Cardiac fibroblast (primary cell): ENCODE measurements at places on chromosomes 12 and 14.
A peak's percentile ranks its signal among the peaks of the same experiment; 100 is the strongest.

DNA sequence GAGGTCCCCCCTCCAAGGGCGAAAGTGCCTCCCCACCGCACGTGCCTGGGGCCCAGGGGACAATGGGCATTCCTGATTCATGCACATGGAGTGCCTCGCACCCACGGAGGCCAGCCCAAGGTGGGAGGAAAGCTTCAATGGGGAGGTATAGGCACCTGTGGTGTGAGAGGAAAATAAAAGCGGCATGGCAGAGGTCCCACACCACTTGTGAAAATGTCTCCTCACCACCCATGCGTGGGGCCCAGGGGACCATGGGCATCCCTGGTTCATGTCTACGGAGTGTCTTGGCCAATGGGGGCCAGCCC lies 384.7 kb downstream of the ALG10 start:
- no peak for DNase-seq

DNA sequence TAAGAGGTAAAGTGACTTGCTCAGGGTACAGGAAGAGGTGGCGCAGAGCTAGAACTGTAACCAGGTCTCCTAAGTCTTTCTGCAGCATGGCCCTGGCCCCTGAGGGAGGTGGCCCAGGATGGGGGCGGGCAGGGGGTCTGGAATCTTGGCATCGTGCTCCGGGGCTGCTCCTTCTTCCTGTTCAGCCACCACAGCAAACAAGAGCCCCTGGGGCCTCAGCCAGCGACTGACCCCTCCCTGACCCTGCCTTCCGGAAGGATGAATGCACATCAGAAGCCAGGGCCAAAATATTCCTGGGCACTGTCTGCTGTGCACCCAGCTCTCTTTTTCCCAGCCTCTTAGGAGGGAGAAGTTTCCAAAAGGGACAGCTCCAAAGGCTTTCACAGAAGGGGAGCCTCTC lies 242.8 kb downstream of the DPF3 start:
- peak; percentile 35 for DNase-seq

GRCh38 chr12:89919241-89919906 lies 210.7 kb upstream of the ATP2B1 start:
- no peak for DNase-seq

DNA sequence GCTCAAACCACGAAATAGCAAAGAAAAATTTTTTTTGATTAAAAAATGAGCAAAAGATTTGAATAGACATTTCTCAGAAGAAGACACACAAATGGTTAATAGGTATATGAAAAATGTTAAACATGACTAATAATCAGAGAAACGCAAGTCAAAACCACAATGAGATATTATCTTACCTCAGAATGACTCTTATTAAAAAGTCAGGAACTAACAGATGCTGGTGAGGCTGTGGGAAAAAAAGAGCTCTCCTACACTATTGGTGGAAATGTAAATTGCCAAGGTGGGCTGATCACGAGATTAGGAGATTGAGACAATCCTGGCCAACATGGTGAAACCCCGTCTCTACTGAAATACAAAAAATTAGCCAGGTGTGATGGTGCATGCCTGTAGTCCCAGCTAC lies 315.5 kb upstream of the FLRT2 start:
- peak; percentile 22 for DNase-seq

DNA sequence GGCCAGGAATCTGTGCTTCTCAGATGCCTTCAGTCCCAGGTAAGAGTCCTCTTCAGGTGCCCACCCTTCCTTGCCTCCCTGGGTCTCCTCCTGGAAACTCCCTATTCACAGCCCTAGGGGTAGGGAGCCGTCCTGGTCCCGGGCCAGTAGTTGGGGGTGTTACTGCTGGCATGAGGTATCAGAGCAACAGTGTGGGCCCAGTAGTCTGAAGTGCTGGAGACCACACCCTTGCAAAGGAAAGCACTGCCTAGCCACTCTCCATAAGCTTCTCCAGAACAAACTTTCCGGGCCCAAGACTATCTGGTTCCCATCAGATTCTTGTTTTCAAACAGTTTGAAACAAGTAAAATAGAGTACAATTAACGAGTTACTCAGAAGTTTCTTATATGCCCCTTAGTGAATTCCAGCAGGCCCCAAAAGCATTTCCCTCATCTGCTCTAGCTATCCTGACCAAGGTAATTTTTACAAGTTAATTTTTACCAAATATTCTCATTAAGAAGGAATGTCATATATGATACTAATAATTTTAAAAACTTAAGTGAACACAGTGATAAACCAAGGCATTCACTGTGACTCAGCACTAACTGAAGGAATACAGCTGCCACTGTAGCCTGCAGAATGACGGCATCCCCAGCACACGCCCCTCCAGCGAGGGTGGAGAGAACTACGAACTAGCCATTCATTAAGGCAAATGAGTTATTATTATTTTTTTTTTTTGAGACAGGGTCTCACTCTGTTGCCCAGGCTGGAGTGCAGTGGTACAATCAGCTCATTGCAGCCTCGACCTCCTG lies 49.4 kb downstream of the MOK start:
- DNase-seq, result peak; percentile 85

DNA sequence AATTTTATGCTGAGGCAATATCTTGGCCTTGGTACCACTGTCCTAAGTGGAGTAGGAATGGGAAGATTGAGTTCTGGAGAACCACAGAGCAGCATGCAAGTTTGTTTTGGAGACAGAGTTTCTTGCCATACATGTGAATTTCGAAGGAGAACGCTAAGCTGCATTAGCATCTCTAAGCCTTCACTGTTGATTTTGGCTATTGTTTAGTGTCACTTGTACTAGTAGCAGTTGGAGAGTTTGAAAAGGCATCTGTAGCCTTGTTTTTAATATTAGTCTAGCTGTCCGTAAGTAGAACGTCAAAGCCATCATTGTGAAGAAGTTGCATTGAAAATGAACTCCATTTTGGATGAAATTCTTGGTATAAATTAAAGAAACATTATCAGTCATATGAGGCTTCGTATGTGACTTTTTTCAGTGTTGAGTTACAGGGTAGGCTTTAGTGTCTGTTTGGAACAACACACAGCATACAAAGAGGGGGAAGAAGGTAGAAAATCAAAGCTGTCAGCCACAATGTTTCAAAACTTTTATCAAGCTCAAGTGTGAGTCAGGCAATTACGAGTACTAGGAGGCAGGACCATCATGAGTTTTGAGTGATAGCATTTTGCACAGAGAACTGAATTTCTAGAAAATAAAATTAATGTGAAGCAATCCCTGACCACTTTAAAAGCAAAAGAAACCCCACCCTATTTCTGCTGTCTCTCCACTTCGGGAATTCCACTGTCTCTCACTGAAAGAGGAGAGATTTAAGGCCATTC lies 70.2 kb upstream of the NAV3 start:
- no peak for DNase-seq

- no peak for DNase-seq
Measured at GRCh38 chr12:169528-170370, 44.2 kb downstream of the SLC6A12 start.

DNA sequence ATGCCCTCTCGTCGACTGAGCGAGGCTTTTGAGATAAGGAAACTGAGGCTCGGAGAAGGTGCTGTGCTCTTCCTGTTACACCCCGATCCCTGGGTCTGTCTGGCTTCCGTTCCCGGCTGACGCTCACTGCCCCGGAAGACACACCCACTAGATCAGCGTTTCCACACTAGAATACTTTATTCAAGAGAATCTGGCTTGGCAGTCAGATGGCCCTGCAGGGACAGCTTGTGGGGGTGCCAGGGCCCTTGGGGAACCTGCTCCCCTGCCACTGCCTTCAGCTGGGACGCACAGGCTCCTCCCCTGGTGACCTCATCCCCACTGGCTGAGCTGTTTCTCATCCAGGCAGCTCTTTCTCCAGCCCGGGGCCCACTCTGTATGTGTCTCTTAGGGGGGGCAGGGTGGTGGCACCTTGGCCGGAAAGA lies 13.7 kb downstream of the PGF start:
- peak; percentile 31 for DNase-seq

GRCh38 chr12:93483151-93483807 lies 16.0 kb downstream of the MRPL42 start:
- DNase-seq, result no peak

GRCh38 chr12:107126796-107127481 lies 33.6 kb upstream of the CRY1 start:
- DNase-seq, result peak; percentile 14

- no peak for DNase-seq
Measured at GRCh38 chr12:49370539-49370938, 3.3 kb downstream of the SPATS2 start.

GRCh38 chr12:85642288-85642687 lies 193.9 kb downstream of the RASSF9 start:
- DNase-seq, result no peak

DNA sequence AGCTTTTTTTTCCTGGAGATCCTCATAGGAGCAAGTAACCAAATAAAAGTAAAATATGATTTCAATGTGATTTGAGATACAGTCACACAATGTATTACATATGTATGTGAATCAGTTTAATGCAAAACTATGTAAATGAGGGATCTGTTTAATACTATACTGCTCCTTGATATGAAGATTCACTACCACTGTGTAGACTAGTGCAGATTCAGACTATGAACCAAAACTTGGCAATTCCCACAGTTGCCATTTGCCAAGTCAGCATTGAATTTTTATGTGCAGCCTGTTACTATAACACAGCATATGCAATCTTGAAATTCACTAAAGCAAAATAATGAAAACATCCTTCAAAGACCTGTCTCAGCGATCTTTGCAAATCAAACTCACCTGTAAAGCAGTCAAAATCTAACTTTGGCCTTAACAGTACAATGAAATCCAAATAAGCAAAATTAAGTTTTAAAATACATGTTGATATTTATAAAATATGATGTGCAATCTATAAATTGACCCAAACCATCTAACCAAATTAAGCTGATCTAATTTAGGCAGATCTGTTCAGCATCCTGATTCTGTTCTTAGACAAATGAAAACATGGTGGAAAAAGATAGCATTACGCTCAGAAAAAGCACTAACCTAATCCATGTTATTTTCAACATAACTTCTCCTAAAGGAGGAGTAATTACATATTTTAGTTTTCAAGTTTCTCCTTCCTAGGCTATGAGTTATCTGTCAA lies 25.5 kb upstream of the LMNTD1 start:
- no peak for DNase-seq

GRCh38 chr14:92577321-92577742 lies 63.8 kb downstream of the RIN3 start:
- no peak for DNase-seq

DNA sequence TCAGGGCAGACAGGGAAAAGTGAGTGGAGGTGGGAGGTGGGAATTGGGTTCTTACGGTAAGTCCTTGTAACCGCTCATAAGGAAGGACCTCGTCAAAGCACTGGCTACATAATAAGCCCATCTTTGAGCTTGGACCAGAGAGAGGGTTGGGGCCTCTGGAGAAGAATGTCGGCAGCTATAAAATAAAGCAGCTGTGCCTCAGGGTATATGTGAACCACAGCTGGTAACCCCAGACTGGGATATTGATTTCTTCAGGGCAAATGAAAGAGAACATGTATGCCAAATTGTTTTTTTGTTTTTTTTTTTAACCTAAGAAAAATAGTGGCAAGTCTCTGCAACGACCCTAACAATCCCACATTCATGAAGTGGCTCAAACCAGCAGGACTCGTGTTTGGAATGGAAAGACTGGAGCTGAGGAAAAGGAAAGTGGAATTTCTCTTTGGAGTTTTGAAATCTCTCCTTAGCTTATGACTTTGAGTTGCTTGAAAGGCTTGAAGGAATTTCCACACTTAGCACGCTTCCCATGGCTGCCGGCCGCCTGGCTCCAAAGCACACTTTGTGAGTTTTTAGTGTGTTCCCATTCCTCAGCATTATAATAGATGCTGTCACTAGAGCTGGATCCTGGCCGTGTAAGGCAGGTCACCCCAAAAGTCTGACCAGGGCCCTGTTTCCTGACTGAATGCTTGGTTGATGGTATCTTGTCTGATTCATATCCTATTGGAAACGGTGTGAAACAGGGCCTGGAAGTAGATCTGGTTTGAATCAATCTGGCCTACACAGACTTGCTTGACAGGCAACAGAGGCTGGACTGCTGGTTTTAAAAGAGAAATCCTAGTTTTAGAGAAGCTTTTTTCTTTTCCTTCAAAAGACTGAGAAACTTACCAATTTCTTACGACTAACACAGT lies 244.7 kb downstream of the MSRB3 start:
- peak; percentile 43 for DNase-seq

GRCh38 chr12:108177131-108177530 lies 48.0 kb downstream of the WSCD2 start:
- DNase-seq, result no peak

DNA sequence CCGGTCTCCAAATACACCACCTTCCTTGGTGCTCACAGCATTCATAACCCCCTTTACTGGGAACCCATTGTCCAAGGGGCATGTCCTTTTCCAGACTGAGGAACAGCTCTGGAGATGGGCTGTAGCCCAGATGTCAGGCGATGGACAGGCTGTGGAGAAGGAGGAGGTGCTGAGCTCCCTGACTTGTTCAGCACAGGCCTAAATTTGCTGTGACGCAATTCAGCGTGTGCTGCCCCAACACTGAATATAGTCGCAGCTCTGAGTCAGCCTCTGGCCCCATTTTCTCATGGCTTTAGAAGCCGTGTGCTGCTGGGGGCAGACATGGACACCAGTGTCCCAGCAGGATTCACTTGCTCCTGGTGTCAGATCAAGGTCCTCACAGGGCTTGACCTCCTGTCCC lies 269.1 kb downstream of the EMP1 start:
- DNase-seq, result peak; percentile 56
